ENCODE measurements at places on chromosomes 11 and 22. TPM values are rescaled to one million over a fixed set of nuclear protein-coding genes. Genes with fewer than 3 reads are reported as not detected.

DNA sequence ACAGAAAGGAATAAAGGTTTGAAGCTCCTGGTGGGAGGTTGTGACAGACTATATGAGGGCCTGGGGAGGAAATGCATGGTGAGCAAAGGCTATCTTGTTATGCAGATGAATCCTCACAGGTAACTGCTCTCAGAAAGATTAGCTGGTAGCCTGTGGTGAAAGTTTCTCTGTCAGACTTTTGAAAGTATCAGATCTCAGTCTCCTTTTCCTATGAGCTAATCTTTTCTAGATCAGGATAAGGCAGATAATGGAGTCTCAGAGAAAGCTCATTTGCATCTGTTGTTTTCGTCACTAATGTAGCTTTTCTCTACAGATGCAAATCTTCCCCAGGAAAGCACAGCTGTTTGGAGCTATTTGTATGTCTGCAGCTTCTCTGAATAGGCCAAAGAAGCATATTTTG is 21.0 kb upstream of the OR6X1 start:
- no peaks in the 10 kb centered on the region for H3K4me1 ChIP-seq
- no peak overlapping the region for H3K4me3 ChIP-seq
- no peak overlapping the region for H3K27ac ChIP-seq
- no peak for DNase-seq
- H3K36me3 ChIP-seq: no peaks in the 10 kb centered on the region

DNA sequence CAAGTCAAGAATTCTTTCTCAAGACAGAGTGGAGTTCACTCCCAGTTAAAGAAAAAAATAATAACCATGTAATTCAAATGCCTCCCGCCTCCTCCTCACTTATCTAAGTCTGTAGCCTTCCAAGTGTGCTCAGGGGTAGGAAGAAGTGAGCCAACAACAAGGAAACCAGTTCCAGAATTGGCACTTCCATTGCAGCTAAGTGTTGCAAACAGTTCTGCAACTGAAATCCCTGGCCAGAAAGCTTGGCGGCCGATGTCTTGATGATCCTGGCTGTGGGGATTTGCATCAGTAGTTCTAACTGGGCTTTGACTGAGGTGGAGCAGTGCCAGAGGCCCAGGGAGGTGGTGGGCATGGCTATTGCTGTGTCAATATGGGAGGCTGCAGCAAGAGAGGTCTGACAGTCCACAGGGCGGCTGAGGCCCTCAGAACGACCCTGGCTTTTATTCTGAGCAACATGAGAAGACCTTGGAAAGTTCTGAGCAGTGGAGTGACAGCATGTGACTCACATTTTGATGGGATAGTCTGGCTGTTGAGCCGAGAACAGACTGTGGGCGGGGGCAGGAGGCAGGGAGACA is 19.2 kb downstream of the DHCR7 start:
- H3K36me3 ChIP-seq: no peaks in the 10 kb centered on the region
- H3K4me3 ChIP-seq: no peak overlapping the region
- H3K4me1 ChIP-seq: no peaks in the 10 kb centered on the region
- DNase-seq: no peak
- peaks cover 19% of the 10 kb centered on the region for H3K27me3 ChIP-seq

Gene DEFB131B
- total RNA-seq: not detected

Gene KRTAP5-11
- not detected for total RNA-seq

Gene MRPL17
- total RNA-seq: 70.3 TPM
